ENCODE measurements at places on chromosomes 6 and 20. TPM values are rescaled to one million over a fixed set of nuclear protein-coding genes. Genes with fewer than 3 reads are reported as not detected.

ADTRP gene
- 1.8 TPM for total RNA-seq

DNA sequence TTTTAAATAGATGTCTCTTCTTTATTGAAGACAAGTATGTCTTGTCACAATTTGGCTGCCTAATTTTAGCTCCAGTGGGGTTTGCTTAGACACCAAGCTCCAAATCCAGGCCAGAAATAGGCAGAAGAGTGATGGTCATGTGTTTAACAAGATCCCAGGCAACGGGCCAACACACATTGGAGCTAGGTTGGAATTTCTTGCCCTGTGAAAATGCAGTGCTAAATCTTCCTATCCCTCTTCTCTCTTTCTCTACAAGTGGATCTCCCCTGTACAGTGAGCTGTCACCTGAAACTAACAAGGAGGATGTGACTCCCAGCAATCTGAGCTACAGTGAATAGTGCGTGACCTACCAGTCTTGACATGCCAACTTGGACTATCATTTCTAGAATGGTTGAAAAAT lies 65.3 kb upstream of the VGLL2 start:
- no peaks in the 10 kb centered on the region for H3K36me3 ChIP-seq
- no peak overlapping the region for H3K4me3 ChIP-seq
- no peaks in the 10 kb centered on the region for H3K27me3 ChIP-seq
- no peak for DNase-seq

RPL7L1 gene
- 64.9 TPM for total RNA-seq

MOXD1 gene
- 8.4 TPM for total RNA-seq

GRCh38 chr20:24851346-24852019 lies 97.6 kb upstream of the CST7 start:
- no peak overlapping the region for H3K4me3 ChIP-seq
- H3K27ac ChIP-seq: no peak overlapping the region
- H3K27me3 ChIP-seq: no peaks in the 10 kb centered on the region
- H3K4me1 ChIP-seq: no peaks in the 10 kb centered on the region
- H3K36me3 ChIP-seq: no peaks in the 10 kb centered on the region

LY86 gene
- total RNA-seq: 33.7 TPM

JPH2 gene
- total RNA-seq: 1.3 TPM

VARS1 gene
- 72.5 TPM for total RNA-seq

GRCh38 chr6:36350082-36350481 lies 13.4 kb upstream of the BNIP5 start:
- H3K4me1 ChIP-seq: peaks cover 20% of the 10 kb centered on the region
- no peaks in the 10 kb centered on the region for H3K27me3 ChIP-seq
- no peak for DNase-seq
- no peaks in the 10 kb centered on the region for H3K36me3 ChIP-seq
- no peak overlapping the region for H3K27ac ChIP-seq

DNA sequence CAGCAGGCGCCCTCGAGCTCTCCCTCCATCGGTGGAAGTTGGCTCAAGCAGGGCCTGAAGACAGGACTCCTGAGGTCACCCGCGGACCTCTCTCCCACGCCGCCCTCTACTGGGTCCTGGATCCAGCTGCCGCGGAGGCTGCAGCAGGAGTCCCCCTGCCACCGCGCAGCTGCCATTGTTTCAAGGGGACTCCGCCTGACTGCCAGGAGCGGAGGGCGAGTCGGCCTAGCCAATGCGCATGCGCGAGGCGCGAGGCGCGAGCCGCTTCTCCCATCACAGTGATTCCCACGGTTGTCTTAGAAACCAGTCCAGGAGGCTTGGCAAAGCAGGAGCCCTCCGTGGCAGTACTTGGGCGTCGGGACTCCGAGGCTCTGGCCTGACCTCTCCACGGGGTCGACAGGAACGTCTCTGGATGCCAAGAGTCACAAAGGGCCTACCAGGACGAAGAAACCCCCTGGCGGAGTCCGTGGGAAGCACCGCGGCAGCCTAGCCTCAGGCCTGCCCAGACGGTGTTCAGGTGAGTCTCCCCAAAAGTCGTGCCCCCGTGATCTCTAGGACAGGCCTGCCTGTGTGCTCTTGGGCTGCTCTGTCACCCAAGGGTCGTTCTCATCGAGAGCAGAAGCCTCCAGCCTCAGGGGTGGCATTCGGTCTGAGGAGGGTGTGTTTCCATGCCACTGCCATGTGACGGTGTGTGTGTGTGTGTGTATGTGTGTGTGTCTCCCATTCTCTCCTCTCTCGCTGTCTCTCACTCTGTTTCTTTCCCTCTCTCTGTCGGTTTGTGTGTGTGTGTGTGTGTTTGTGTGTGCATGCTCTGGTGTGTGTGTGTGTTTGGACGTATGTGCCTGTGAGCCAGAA lies 290.6 kb upstream of the ZNF337 start:
- DNase-seq: peak; percentile 81
- no peak overlapping the region for H3K27ac ChIP-seq
- H3K4me1 ChIP-seq: no peaks in the 10 kb centered on the region
- peak overlapping the region; percentile 66 for H3K4me3 ChIP-seq

DNA sequence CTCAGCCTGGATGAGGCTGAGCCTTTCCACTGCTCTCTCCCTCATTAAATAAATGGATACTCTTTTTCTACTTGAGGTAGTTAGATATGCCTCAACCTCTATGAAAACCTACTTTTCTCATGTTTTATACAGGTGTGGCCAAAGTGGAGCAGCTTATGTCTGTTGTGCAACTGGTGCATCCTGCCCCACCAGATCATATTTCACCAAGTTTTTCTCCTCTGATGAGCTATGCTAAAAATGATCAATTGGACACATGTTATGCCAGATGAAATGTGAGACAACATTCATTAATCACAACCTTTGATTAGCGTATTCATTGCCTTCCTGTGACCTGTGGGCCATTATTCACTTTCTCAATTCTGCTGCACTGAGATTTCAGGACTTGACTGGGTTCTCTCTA lies 106.9 kb upstream of the NEDD9 start:
- no peak overlapping the region for H3K4me3 ChIP-seq
- H3K4me1 ChIP-seq: peaks cover 29% of the 10 kb centered on the region
- H3K27me3 ChIP-seq: no peaks in the 10 kb centered on the region
- H3K27ac ChIP-seq: no peak overlapping the region

CST1 gene
- not detected for total RNA-seq

CCN5 gene
- 1.5 TPM for total RNA-seq

TFAP2D gene
- total RNA-seq: not detected

- H3K27ac ChIP-seq: peak overlapping the region; percentile 32
- no peaks in the 10 kb centered on the region for H3K36me3 ChIP-seq
- DNase-seq: no peak
- no peaks in the 10 kb centered on the region for H3K4me1 ChIP-seq
- no peak overlapping the region for H3K4me3 ChIP-seq
- H3K27me3 ChIP-seq: no peaks in the 10 kb centered on the region
Measured at GRCh38 chr6:137099689-137100403, 55.1 kb upstream of the IL20RA start.

- H3K4me3 ChIP-seq: no peak overlapping the region
- peak overlapping the region; percentile 50 for H3K27ac ChIP-seq
- H3K36me3 ChIP-seq: no peaks in the 10 kb centered on the region
- H3K4me1 ChIP-seq: peaks cover 33% of the 10 kb centered on the region
Measured at GRCh38 chr6:2966347-2966746, 5.0 kb downstream of the SERPINB6 start.

DNA sequence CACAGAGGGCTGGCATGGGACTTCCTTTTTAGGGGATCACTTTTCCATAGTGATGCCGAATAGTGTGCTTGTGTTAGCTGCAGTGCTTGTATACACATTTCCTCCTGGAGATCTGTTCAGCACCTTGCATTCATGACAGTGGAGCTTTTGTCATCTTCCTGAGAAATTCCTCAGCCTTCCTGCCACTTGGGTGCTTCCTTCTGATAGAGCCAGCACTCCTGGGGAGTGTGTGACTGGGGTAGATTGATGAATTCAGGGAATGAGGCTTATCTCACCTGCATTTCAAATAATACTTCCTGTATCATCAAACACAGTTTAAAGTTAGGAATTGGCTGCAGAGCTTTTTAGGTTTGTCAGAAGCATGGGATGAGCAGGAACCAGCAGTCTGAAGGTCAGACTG lies 48.8 kb upstream of the SCGN start:
- no peak overlapping the region for H3K4me3 ChIP-seq
- H3K27ac ChIP-seq: no peak overlapping the region
- no peaks in the 10 kb centered on the region for H3K27me3 ChIP-seq
- DNase-seq: no peak
- H3K36me3 ChIP-seq: no peaks in the 10 kb centered on the region

- DNase-seq: peak; percentile 79
- peaks cover 85% of the 10 kb centered on the region for H3K4me1 ChIP-seq
- H3K27ac ChIP-seq: peak overlapping the region; percentile 7
- H3K4me3 ChIP-seq: no peak overlapping the region
- peaks cover 3% of the 10 kb centered on the region for H3K27me3 ChIP-seq
- H3K36me3 ChIP-seq: no peaks in the 10 kb centered on the region
Measured at GRCh38 chr6:7258231-7258763, 54.7 kb downstream of the SSR1 start.

DNA sequence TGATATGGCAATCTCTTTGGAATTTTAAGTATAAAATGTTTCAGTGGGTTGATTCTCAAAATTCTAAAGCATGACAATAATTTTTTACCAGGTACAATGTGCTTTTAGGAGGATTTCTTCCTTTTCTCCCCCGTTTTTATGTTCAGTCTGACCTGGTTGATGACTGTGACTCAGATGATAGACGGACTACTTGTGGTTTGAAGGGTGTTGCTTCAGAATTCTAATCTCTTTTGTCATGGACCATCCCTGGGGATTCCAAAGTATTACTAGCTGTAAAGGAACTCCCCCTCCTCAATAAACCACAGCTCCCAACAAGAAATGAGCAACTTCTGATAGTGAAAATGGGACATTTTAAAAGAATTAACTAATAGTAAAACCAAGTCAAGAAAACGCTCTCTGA lies 34.9 kb upstream of the TNFAIP3 start:
- no peaks in the 10 kb centered on the region for H3K4me1 ChIP-seq
- no peaks in the 10 kb centered on the region for H3K36me3 ChIP-seq
- H3K27ac ChIP-seq: no peak overlapping the region
- no peaks in the 10 kb centered on the region for H3K27me3 ChIP-seq

CMTR1 gene
- total RNA-seq: 42.6 TPM

DNA sequence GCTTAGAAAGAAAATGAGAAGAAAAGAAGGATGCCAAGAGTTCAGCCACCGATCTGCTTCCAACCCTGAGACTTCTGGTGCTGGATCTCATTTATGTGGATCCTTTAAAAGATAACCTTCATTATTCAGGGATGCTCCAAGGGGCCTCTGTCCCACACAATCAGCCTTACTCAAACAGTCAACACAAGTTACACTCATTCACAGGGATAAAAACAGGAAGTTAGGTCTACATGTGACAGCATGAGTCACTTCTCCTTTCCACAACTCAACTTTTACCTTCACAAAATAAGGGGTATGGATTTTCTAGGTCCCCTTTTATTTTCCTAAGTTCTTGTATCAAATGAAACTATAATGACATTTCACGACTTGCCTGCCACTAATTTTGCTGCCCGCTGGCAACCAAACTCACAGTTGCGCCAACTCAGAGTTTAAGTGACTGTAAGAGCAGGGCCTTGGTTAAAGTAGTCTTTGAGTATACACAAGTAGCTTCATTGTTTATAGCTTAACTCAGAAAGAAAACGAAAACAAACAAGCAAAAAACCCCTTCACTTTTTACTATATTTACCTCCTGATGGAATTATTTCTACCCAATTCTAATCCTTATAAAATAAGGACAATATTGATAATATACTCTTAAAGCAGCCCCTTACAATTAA lies 278.8 kb upstream of the RUNX2 start:
- H3K27ac ChIP-seq: no peak overlapping the region
- no peak overlapping the region for H3K4me3 ChIP-seq
- DNase-seq: no peak
- H3K4me1 ChIP-seq: no peaks in the 10 kb centered on the region

BPIFB2 gene
- not detected for total RNA-seq

DNA sequence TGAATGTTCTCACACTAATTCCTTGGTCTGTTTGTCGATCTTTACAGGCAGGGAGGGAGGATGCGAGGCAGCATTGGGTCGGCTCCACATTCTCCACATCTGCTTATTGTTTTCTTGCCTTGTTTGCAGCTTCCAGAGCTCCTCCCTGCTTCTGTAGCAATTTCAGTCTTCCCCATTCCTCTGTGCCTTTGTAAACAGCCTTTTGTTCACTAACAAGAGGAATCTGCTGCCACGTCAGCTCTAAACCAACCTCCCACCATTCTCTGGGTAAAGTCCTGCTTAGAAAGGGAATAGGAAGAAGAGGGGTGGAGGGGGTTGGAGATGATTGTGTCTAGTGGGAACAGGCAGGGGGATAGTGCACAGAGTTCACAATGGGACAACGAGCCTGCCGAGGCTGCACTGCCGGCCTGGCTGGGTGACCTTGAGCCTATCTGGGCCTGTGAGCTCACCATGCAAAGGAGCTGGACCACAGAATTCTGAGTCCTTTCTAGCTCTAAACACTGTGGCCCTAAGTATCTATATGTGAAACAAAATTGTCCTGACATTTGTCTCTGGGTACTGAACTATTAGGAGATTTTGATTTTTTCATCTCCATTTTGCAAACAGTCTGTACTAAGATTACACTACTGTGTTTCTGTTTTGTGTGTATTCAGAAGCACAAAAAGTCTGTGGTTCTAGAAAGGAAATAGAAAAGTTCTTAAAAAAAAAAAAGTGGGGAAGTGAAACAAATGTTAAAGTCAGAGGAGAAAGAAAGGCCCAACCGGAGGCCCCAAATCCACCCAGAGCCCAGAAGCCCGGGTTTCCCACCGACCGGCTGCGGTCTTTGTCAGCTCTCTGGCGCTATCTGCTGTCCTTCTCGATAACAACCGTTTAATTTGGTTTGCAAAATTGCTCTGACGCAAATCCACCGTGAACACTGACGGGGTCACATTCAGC lies 1.4 kb upstream of the PRND start:
- H3K36me3 ChIP-seq: no peaks in the 10 kb centered on the region
- peak; percentile 93 for DNase-seq
- no peak overlapping the region for H3K4me3 ChIP-seq
- H3K27ac ChIP-seq: peak overlapping the region; percentile 94
